ENCODE measurements at places on chromosomes 6 and 20. TPM values are rescaled to one million over a fixed set of nuclear protein-coding genes. Genes with fewer than 3 reads are reported as not detected.

GRCh38 chr20:1847780-1848179 is 47.4 kb upstream of the SIRPA start:
- DNase-seq: no peak

DNA sequence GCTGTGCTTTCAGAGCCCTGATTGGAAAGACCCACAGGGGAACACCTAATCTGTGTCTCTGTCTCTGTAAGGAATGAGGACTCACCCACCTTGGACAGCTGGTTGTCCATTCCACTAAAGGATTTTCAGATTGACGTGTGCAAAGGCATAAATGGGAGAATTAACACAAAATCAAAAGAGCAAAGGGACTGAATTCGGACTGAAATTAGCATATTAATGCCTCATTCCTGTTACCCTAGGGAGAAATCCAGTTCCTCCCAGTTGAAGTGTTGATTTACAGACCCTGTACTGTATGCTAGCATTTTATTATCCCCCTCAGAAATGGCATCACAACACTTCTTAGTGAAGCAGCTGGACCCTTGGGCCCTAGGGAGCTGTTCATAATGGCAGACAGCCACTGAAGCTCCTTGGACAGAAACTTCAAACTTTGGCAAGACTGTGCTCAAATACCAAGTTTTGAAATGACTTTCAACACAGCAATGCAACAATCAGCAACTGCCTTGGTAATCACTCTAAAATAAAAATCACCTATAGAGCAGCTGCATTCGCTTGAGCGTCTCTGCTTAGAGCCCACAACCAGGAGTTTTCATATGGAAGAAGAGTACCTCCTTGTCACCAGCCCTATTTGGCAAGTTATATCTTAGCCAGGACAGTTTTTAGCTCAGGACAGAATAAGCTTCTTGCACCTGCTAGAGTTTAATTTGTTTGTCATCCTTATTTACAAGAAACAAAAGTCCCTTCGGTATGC is 118.1 kb downstream of the TRDN start:
- DNase-seq: no peak

DNA sequence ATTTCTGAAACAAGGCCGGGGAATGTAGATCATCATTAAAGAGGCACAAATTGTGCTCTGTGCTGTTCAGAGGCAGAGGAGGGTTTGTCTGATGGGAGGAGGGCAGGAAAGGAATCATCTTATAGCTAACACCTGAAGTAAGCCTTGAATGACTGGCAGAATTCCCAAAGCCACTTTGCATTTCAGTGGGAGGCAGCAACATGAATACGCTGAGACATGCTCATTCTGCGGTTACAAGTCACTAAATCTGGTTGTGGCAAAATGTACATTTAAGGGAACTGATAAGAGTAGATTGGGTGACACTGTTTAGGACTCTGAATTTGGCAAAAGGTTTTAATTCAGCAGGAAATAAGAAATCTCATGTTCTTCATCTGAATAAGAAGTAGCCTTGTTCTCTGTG is 4.4 kb upstream of the COL19A1 start:
- DNase-seq: no peak

Gene PTK7
- 53.2 TPM for polyA plus RNA-seq

Gene FAM135A
- 18.3 TPM for polyA plus RNA-seq

- no peak for DNase-seq
These were observed 35.2 kb downstream of the JPH2 start for GRCh38 chr20:44151621-44152416.

Gene SSTR4
- polyA plus RNA-seq: not detected

Gene OR2H2
- 0.15 TPM for polyA plus RNA-seq

Data from forelimb muscle (tissue), 1 donor.